ENCODE measurements at places on chromosomes 12 and 14. TPM values are rescaled to one million over a fixed set of nuclear protein-coding genes. Genes with fewer than 3 reads are reported as not detected.

DNA sequence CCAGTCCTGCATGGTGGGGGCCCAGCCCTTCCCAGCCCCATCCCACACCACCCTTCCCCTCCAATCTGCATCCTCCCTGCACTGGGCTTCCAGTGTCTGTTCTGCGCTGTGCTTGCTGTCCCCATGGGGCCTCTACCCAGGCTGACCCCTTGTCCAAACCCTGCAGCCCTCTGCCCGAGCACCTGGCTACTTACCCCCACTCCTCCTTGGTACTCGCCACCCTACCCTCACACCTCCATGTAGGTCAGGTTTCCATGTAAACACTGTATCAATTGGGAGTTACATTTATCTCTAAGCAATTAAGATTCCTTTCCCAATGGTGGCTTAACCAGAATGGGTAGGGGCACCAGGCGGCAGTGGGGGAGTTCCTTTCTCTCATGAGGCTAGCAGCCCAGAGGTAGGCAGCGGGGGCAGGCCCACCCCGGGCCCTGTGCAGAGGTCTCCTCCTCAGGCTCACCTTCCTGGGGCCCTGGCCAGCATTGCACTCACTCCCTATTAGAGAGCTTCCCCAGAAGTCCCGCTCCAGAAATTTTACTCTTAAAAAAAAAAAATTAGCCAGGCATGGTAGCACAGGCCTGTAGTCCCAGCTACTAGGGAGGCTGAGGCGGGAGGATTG, 76.6 kb upstream of the CCND2 start:
- DNase-seq: no peak

DNA sequence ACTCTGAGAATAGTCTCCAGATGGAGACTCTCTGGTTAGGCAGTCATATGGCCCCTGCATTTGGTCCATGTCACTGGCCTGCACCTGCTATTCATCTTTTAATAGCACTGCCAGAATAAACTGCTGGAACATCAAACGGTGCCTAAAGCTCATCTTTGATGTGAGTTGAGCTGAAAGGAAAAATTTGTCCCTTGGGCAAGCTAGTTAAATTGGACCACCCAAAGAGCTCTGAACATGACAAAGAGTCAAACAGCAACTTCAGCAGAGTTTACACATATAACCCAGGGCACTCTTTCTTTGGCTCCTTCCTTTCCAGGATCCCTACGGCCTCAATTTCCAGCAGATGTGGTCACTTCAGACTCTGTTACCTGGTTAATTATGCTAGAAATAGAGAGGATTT, 269.9 kb downstream of the RPL10L start:
- no peak for DNase-seq

GRCh38 chr14:65070471-65070976, 31.8 kb downstream of the MAX start:
- DNase-seq: no peak

- DNase-seq: no peak
Measured at GRCh38 chr12:62522984-62523383, 56.4 kb downstream of the MON2 start.

DNA sequence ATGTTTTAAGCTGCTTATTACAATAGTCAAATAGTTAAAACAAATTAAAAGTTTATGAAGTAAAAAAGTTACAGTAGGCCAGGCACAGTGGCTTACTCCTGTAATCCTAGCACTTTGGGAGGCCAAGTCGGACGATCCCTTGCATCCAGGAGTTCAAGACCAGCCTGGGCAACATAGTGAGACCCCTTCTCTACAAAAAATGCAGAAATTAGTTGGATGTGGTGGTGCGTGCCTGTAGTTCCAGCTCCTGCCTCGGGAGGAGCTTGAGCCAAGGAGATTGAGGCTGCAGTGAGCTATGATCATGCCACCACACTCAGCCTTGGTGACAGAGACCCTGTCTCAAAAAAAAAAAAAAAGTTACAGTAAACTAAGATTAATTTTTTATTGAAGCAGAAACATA, 142.6 kb downstream of the MIPOL1 start:
- DNase-seq: no peak

The TSFM gene
- 36.1 TPM for total RNA-seq

GRCh38 chr12:21992823-21993222, 51.6 kb upstream of the ABCC9 start:
- DNase-seq: no peak

DNA sequence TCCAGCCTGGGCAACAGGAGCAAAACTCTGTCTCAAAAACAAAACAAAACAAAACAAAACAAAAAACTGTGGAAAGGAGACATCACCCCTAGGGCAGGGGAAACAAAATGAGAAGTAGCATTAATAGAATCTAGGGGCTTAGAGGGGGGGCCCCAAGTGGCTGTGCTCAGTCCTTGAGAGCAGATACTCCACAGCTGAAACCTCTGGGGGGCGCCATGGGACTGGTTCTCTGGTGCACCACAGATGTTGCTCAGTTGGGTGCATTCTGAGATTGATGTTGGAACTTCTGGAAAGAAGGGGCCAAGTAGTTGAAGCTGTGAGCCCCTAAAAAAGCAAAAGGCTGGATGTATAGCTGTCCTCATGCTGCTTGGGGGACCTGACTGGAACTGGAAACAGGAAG, 11.8 kb upstream of the SYNE2 start:
- no peak for DNase-seq

The PITPNM2 gene
- 22.4 TPM for total RNA-seq

The MRPS35 gene
- total RNA-seq: 47.6 TPM

The FAM181A gene
- total RNA-seq: not detected

GRCh38 chr14:60508707-60509437, at the start of gene SIX6:
SIX6 (plus strand) TSS chr14:60509146; CDS start chr14:60509399, 253 bp downstream.
- no peak for DNase-seq

- no peak for DNase-seq
Measured at GRCh38 chr14:97710726-97711125, 913.5 kb downstream of the VRK1 start.

DNA sequence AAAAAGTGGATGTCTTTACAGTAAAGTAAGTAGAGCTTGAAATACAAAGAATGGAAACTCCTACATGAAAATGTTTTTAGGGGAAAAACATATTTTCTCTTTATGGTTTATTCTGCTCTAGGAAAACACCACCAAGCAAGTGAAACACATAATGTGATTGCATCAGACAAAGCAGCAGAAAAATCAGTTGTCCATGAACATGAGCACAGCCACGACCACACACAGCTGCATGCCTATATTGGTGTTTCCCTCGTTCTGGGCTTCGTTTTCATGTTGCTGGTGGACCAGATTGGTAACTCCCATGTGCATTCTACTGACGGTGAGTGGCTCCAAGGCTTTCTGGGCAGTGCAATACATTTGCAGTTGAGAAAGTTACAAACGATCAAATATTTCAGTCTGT, 42.6 kb upstream of the PLEKHD1 start:
- no peak for DNase-seq

The CPM gene
- 8.4 TPM for total RNA-seq

GRCh38 chr12:2586156-2587038, 208.4 kb upstream of the FKBP4 start:
- DNase-seq: no peak

The KRT7 gene
- not detected for total RNA-seq

- no peak for DNase-seq
Measured at GRCh38 chr12:68036642-68037041, 47.4 kb downstream of the IFNG-AS1 start.

DNA sequence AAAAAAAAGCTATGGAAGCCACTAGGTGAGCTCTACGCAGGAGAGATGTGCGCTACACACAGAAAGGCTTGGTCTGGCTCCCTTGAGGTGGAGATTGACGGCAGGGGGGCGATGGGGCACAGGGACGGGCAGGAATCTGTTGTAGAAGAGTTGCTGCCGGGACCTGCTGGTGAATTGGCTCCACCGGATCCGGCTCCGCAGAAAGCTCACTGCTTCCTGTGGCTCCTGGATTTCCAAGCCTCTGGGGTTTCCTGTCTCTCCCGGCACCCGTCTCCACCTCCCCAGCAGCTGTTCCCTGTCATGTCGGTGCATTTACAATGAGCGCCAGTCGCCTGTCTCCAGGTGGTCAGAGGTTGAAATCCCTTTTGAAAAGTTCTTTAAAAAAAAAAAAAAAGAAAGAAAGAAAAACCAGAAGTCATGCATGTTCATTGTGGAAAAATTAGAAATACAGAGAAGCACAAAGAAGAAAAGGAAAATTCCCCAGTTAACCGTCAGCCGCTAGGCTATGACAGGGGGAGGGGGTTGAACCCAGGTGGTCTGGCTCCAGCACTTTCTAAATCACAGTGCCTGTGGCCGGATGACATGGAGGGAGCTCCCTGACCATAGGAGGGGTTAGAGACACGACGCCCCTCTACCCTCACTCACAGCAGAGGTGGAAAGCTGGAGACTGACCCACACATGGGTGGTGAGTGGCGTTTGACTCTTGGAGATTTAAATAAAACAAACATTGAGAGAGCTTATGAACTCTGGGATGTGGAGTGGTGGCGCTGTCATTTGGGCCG, 20.8 kb downstream of the FAM222A start:
- DNase-seq: no peak

DNA sequence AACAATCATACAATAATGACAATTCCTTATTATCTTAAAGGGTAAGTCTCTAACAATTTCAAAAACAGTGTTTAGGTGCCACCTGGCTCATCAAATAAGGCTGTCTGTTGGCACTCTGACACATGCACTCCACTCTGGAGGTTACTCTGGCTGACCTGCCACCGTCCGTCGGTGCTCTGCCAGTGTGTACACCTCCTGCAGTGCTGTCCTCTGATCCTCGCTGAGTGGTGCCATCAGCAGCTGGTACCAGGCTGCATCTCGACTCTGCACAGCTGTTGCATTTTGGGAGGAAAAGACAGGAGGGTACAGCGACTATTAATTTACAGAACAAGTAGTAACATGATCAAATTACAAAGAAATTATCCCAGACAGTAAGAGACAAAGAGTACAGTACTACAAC, 63.9 kb downstream of the IPO8 start:
- peak; percentile 63 for DNase-seq

GRCh38 chr14:81772381-81772780, 238.7 kb upstream of the SEL1L start:
- no peak for DNase-seq

The SIX1 gene
- total RNA-seq: not detected

DNA sequence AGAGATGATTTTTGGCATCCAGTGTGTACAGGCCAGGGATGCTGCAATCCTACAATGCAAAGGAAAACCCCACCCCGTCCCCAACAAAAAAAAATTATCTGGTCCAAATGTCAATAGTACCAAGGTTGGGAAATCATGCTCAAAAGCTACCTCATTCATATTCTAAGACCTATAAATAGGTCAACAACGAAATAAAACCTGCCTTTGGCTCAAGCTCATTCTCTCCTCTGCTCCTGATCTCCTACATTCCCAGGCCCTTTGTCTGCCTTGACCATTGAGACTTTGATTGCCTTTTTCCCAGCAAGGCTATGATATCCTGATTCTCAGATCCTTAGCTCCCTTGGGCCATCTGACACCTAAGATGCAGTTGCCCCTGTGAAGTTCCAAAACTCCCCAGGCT, 30.0 kb downstream of the ANKS1B start:
- DNase-seq: no peak

The IL22 gene
- total RNA-seq: not detected

DNA sequence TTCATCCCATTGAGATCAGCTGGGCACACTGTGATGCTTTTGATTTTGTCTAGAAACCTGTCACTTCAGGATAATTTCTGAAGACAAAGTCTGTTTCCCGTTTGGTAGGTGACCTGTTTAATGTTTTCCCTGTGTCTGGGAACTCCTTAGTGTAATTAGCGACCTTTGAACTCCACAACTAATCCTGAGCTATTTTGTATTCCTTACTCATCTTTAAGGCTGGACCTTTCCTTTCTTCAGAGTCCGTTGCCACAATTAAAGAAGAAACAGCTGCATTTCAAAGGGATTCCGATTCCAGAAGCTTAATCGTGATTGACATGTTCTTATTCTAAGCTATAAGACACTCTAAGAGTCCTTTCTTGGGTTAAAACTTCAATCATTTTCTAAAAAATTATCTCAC, 22.0 kb downstream of the AP5M1 start:
- DNase-seq: no peak

DNA sequence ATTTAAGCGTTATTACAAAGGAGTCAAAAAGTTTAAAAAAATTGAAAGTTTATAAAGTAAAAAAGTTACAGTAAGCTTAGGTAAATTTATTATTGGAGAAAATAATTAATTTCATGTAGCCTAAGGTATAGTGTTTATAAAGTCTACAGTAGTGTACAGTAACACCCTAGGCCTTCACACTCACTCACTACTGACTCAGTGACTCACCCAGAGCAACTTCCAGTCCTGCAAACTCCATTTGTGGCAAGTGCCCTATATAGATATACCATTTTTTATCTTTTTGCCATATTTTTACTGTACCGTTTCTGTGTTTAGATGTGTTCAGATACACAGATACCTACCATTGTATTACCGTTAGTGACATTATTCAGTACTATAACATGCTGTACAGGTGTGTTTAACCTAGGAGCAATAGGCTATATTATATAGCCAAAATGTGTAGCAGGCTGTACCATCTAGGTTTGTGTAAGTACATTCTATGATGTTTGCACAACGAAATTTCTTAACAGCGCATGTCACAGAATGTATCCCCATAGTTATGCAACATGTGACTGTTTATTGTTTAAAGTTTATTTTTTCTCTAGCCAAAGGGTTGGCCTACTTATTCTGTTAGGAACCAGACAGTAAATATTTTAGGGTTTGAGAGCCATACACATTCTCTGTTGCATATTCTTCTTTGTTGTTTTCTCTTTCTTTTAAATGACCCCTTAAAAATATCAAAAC, 155.5 kb downstream of the PCNX1 start:
- DNase-seq: no peak

GRCh38 chr14:55611859-55612258, 31.9 kb downstream of the KTN1 start:
- DNase-seq: no peak

The ABCD2 gene
- 9.4 TPM for total RNA-seq

The TAS2R8 gene
- total RNA-seq: not detected

DNA sequence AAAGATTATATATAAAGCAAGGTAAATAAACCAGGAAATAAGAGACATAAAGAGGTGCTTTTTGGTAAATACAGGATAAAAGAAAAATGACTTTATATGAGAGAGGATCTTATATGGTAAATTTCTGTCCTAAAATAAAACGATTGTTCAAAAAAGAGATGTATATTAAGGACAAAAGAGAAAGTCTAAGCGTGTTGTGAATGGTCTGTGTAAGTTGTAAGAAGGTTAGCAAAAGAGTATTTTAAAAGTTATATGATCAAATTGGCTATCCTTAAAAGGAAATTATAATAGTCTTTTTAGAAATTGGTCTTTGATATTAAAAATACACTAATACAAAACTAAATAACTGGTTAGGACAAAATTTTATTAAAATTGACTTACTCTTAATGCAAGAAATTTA, 14.1 kb upstream of the ACSM4 start:
- DNase-seq: no peak

GRCh38 chr14:96925422-96925821, 128.2 kb downstream of the VRK1 start:
- no peak for DNase-seq

The MYF5 gene
- total RNA-seq: not detected
